ENCODE measurements at places on chromosomes 16 and 17.

GRCh38 chr17:36934692-36935630, 2.3 kb upstream of the LHX1 start:
- DNase-seq = no peak

DNA sequence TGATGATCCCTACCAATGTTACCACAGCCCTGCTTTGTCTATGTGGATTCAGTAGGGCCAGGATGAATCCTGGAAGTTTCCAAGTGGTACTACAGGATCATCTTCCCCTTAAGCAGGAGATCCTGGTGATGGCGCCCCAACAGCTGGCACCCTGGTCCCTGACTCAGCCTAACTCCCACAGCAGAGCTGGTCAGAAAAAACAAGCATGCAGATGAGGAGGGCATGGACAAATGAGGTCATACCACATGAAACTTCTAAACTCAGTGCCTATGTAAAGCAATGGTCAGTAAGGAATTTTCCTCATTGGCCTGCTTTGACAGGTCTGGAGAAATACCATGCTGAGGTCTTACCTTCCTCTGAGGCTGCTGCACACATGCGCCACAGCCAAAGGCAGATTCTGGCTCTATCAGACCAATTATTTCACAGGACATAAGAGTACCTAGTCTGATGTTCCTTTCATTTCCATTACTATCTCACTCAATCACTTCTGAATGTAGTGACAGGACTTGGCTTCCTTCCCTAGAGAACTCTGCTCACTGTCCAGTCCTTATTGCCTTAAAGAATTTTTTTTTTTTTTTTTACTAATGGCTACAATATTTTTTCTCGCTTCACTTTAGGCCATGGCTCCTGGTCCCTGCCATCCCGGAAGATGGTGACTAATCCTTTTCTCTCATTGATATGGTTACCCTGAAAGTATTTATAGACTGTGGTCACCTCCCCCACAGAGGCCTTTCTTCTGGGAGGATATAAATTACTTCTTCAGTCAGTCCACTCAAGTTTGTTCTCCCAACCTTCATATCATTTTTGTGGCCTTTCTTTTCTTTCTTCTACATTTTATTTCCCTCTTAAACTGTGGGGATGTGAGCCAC, 525.2 kb upstream of the PSMD7 start:
- DNase-seq = peak; percentile 50

DNA sequence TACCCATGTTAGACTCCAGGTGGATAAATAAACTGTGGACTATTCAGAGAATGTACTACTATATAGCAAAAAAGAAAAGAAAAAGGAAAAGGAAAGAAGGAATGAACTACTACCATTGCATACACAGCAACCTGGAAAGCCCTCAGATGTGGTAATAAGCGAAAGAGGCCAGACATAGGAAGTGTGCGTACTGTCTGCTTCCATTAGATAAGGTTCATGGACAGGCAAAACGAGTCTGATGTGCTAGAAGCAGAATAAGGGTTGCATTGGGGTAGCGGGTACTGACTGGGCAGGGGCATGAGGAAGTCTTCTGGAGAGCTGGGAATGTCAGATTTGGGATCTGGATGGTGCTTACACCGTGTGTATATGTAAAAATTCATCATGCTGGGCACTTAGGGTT, 21.8 kb downstream of the CLEC16A start:
- no peak for DNase-seq

DNA sequence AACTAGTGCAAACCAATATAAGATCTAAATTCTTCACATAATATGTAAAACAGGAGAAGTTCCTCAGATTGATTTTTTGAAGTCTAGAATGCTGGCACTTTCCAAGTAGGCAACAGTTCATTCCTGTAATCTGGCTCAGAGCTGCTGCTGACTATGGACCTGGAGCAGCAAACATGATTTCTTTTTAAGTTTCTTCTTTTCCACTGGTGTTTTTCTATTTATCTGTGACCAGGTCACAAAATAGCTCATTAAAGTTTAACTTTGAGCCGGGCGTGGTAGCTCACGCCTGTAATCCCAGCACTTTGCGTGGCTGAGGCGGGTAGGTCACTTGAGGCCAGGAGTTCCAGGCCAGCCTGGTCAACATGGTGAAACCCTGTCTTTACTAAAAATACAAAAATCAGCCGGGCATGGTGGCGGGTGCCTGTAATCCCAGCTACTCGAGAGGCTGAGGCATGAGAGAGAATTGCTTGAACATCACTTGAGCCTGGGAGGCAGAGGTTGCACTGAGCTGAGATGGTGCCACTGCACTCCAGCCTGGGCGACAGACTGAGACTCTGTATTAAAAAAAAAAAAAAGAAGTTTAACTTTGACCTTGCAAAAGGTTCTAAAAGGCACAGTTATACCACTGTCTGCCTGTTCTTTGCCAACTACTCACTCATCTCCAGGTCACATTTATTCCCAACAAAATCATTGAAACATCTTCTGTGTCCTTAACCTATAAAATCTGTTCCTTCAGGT, 29.4 kb upstream of the SLC13A2 start:
- DNase-seq = no peak
